Hematopoietic multipotent progenitor cell treated with erythropoietin and hydrocortisone succinate and interleukin-3 and kit ligand, for 17 days (in vitro differentiated cells): ENCODE measurements at places on chromosomes 4 and X.

- DNase-seq: no peak
These were observed 33.2 kb upstream of the BMP15 start for GRCh38 chrX:50877310-50877709.

- no peak for DNase-seq
These were observed 717.2 kb upstream of the ADGRL3 start for GRCh38 chr4:60482921-60483351.

DNA sequence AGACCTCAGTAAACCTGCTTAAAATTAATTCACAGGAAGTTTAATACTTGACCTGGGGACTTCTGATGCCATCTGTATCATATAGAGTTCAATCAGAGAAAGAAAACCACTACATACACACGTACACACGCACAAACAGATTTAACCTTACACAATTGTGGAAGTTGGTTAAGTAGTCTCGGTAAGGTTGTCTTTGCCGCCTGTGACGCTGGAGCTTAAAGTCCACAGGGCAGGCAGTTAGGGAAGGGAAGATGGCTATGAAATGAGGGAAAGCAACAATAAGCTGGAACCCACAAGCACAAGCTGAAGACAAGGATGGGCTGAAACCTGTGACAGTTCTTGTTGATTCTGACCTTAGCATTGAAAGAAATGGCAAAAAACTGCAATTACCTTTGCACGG, 41.7 kb upstream of the TSPAN7 start:
- DNase-seq: no peak

DNA sequence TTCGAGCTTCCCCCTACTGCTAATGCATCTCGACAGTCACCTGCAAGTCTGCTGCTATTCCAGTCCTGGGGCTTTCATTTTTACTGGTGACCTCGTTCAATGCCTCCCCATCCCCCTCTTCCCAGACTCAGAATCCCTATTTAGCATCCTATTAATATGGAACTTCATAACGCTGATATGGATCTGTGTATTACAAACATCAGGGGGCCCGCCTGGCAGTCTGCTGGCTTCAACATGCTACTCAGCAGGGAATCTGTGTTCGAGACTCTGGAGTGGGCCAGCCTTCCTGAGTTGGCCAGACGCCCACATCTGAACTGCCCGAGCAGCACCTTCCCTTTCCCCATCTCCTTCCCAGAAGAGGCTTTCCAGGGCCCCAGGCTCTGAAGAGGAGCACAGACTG, 173.9 kb upstream of the PPARGC1A start:
- DNase-seq: no peak

- no peak for DNase-seq
These were observed 1.3 kb downstream of the PARM1 start for GRCh38 chr4:74934016-74934831.

DNA sequence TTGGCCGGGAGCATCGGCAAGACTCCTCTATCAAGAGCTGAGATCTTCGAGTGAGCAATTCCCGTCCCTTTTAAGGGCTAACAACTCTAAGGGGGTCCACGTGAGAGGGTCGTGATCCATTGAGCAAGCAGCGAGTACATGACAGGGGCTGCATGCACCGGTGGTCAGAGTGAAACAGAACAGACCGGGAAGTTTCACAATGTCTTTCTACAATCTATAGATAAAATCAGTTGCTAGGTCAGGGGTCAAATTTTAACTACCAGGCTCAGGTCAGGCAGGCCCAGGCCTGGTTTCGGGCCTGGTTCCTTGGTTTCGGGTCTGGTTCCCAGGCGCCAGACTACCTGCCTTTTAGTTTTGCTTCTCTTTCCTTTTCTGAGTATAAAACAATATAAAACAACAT, 160.1 kb downstream of the PTCHD1 start:
- DNase-seq: no peak
